ENCODE measurements at places on chromosomes 7 and 10. TPM values are rescaled to one million over a fixed set of nuclear protein-coding genes. Genes with fewer than 3 reads are reported as not detected.
A peak's percentile ranks its signal among the peaks of the same experiment; 100 is the strongest.

The ZSCAN25 gene
- total RNA-seq, result 34.8 TPM

- H3K4me3 ChIP-seq, result no peak overlapping the region
- no peaks in the 10 kb centered on the region for H3K27me3 ChIP-seq
- no peaks in the 10 kb centered on the region for H3K36me3 ChIP-seq
- DNase-seq, result no peak
- no peaks in the 10 kb centered on the region for H3K4me1 ChIP-seq
These were observed 408.7 kb upstream of the ADARB2 start for GRCh38 chr10:2145926-2146478.

The C10orf90 gene
- not detected for total RNA-seq

DNA sequence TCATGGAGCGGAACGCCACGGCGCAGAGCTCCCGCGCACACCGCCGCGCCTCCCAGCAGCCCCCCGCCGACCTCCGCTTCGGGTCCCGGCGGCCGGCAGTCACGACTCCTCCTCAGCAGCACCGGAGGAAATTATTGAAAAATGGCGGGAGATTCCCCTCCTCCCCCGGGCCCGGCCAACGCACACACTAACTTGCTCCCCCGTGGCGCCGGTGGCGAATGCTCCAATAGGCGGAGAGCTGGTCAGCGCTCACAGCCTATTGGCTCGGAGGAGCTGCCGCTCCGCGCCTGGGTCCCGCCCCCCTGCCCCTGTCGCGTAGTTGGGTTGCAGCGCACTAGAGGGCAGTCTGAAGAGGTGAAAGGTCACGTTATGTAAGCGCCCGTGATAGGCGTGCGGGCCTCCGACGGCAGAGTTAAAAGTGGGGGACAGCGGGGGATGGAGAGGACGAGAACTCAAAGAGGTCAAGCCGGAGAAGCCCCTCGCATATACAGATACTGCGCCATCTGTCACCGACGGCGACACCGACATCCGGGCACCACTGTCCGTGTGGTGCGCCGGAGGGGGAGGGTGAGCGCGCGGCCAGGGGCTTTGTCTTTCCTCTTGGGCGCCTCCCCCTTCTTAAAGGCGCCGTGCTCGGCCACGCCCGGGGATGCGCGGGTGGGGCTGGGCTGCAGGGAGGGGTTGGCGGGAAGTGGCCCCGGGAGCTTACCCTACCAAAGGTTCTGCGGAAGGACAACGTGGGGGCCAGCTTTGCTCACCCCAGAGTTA, at the start of gene BAZ1B:
BAZ1B (minus strand) TSS at position 189 of the 768 bp plus-strand sequence. CDS start 360 bp downstream, outside the sequence.
- H3K4me1 ChIP-seq, result peaks cover 62% of the 10 kb centered on the region
- no peaks in the 10 kb centered on the region for H3K27me3 ChIP-seq
- H3K36me3 ChIP-seq, result peaks cover 38% of the 10 kb centered on the region
- H3K27ac ChIP-seq, result peak within 1 kb of the TSS; percentile 100
- peak within 1 kb of the TSS; percentile 98 for H3K4me3 ChIP-seq

- H3K27me3 ChIP-seq, result no peaks in the 10 kb centered on the region
- no peaks in the 10 kb centered on the region for H3K36me3 ChIP-seq
- no peak for DNase-seq
- no peak overlapping the region for H3K27ac ChIP-seq
- no peak overlapping the region for H3K4me3 ChIP-seq
- no peaks in the 10 kb centered on the region for H3K4me1 ChIP-seq
These were observed 370.8 kb downstream of the EXOC4 start for GRCh38 chr7:133623721-133624120.

The CYP3A5 gene
- total RNA-seq, result not detected

The POM121C gene
- 82.5 TPM for total RNA-seq

DNA sequence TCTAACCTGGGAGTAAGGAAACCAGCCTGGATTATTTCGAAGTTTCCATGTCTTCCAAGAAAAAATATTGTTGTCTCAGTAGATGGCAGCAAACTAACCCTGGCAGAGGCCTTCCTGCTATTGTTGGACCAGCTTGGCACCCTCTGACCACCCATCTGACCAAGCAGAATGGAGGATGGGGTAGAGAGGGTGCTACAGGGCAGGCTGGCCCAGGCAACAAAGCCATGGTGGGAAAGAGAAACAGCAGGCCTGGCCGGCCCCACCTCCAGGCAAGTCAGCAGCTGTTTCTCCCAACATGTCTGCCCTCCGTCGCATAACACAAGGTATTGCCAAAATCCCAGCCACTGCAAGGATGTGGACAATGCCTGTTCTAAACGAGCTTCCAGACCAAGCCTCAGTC, 95.0 kb downstream of the FAM53B start:
- H3K4me1 ChIP-seq, result peaks cover 76% of the 10 kb centered on the region
- H3K27ac ChIP-seq, result peak overlapping the region; percentile 92
- H3K36me3 ChIP-seq, result peaks cover 19% of the 10 kb centered on the region
- no peak for DNase-seq
- no peaks in the 10 kb centered on the region for H3K27me3 ChIP-seq

DNA sequence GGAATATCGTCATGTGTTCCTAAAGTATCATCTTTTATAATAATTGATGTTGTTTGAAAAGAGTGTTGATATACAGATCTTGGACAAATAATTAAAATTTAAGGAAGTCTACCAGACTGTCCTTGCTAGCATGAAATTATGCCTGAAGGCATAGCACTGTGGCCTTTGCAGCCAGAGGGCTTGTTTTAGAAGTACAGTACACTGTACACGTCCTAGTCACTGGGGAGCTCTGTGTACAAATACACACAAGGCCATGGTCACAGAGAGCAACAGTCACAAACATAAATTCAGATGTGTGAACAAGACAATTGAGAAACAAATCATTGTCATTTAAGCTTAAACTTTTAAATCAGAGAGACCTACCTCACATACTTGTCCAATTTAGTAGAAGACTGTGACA, 133.0 kb downstream of the KIAA1217 start:
- no peak for DNase-seq
- H3K27ac ChIP-seq, result no peak overlapping the region
- no peak overlapping the region for H3K4me3 ChIP-seq
- H3K27me3 ChIP-seq, result no peaks in the 10 kb centered on the region
- no peaks in the 10 kb centered on the region for H3K36me3 ChIP-seq
- H3K4me1 ChIP-seq, result no peaks in the 10 kb centered on the region

The STRIP2 gene
- 6.6 TPM for total RNA-seq

DNA sequence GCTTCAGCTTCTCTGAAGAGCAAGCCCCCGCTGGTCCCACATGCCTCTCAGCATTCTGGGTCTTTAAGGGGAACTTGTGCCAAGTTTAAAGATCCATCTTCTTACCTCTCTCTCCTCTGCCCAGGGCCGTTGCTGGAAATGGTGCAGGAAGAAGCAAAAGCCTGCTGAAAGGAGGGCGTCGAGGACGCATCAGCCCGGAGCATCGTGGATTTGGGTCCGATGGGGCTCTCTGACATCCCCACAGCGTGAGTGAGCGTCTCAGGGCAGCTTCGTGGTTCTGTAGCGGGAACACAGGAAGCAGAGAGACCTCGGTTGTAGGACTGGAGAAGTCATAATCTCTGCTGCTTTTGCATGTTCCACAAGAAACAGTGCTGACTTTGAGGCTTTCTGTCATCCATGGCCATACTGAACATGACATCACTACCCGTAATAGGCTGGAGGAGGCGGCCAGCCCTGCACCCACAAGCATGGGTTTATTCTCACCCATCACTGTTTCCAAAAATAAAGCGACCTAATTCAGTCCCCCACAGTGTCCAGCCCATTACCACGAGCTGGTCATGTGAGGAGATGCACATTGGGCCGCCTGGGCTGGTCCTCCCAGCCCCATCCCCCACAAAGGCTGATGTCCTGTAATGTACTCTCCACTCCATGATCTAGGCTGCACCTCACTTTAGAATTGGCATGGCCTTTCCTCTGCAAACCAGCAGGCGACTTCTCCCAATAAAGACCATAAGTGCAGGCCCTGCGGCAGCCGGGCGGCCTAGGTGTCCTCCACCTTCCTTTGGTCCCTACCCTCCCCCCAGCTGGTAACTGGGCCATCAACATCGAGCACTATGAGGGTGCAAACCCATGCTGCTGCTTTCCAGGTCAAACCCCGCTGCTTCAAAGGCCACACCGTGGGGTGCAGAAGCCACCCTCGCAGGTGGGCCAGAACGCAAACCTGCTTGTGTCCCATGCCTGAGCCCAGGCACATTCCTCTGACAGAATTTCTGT, 276.9 kb downstream of the TNS3 start:
- H3K36me3 ChIP-seq, result no peaks in the 10 kb centered on the region
- DNase-seq, result no peak
- no peak overlapping the region for H3K27ac ChIP-seq
- no peaks in the 10 kb centered on the region for H3K27me3 ChIP-seq
- H3K4me1 ChIP-seq, result no peaks in the 10 kb centered on the region

DNA sequence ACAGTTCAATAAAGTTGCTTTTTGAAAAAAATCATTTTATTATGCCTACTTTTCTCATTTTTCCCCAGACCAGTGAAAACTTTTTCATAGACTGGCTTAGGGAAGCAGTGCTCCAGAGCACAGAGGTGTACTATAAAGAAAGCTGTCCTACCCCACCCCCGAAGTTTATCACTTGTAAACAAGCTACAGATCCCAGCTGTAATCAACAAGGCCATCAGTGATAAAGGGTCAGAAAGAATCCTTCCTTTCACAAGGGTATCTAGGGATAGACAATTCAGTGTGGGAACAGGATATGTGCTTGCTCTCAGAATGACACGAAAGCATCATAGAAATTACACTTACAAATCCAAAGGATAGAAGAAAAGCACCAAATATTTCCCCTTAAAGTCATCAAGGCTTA, 4.5 kb downstream of the PRDX3 start:
- no peak for DNase-seq
- H3K36me3 ChIP-seq, result peaks cover 58% of the 10 kb centered on the region
- H3K27ac ChIP-seq, result no peak overlapping the region
- H3K27me3 ChIP-seq, result no peaks in the 10 kb centered on the region

- DNase-seq, result no peak
- H3K4me1 ChIP-seq, result peaks cover 5% of the 10 kb centered on the region
These were observed 18.6 kb upstream of the ASCC1 start for GRCh38 chr10:72234560-72235095.

GRCh38 chr7:127768241-127768640, 116.2 kb downstream of the SND1 start:
- no peaks in the 10 kb centered on the region for H3K27me3 ChIP-seq
- H3K4me1 ChIP-seq, result peaks cover 20% of the 10 kb centered on the region
- H3K36me3 ChIP-seq, result peaks cover 29% of the 10 kb centered on the region

DNA sequence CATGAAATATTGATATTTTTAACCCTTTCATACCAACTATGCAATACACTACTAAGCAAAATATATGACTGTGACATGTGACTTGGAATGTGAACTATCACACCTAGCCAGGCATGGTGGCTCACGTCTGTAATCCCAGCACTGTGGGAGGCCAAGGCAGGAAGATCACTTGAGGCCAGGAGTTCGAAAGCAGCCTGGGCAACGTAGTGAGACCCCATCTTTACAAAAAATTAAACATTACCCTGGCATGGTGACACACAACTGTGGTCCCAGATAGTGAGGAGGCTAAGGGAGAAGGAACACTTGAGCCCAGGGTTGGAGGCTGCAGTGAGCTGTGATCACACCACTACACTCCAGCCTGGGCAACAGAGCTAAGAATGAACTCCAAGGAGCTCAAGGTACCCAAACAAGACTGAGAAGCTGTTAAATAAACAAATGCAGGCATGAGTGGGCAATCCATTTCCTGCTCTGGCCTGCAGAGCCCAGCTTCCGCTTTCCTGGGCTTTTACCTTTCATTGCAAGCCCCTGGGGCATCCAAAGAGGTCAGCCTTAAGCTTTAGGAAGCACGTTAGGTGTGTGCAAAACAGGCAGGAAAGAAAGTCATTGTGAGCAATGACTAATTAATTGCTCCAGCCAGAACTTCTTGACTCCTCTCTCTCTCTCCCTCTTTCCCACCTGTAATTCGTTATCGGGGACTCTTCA, 162.1 kb upstream of the FOXK1 start:
- no peak overlapping the region for H3K4me3 ChIP-seq
- no peaks in the 10 kb centered on the region for H3K4me1 ChIP-seq
- H3K27ac ChIP-seq, result no peak overlapping the region
- no peaks in the 10 kb centered on the region for H3K36me3 ChIP-seq

The C10orf105 gene
- 1.1 TPM for total RNA-seq

The XRCC2 gene
- 15.3 TPM for total RNA-seq

The SPDYE11 gene
- not detected for total RNA-seq

- peak overlapping the region; percentile 27 for H3K4me3 ChIP-seq
- H3K27ac ChIP-seq, result no peak overlapping the region
- peaks cover 13% of the 10 kb centered on the region for H3K4me1 ChIP-seq
These were observed 101.0 kb upstream of the AGR3 start for GRCh38 chr7:16982640-16983350.

DNA sequence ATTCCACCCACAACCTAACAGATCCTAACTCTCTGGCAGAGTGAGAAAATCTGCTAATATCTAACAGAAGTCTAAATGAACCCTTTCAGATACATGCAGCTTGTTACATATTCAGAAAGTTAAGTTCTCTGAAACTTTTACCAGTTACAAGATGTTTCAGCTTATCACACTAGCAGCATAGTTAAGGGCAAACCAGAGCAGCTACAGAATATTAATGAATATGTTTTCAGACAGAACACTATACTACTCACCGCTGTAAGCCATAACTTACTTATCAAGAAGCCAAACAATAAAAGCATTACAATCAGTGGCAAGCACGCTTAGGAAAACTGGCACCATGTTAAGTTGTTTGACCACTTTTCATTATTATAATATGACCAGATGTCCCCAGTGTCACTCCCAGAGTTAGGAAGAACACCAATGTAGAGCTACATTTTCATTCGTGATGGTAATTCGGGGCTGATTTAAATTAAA, 2.7 kb downstream of the ITGB1 start:
- H3K27me3 ChIP-seq, result peaks cover 13% of the 10 kb centered on the region
- H3K27ac ChIP-seq, result no peak overlapping the region
- no peak for DNase-seq
- H3K4me1 ChIP-seq, result peaks cover 45% of the 10 kb centered on the region
- H3K4me3 ChIP-seq, result peak overlapping the region; percentile 16

The FAM25A gene
- not detected for total RNA-seq

DNA sequence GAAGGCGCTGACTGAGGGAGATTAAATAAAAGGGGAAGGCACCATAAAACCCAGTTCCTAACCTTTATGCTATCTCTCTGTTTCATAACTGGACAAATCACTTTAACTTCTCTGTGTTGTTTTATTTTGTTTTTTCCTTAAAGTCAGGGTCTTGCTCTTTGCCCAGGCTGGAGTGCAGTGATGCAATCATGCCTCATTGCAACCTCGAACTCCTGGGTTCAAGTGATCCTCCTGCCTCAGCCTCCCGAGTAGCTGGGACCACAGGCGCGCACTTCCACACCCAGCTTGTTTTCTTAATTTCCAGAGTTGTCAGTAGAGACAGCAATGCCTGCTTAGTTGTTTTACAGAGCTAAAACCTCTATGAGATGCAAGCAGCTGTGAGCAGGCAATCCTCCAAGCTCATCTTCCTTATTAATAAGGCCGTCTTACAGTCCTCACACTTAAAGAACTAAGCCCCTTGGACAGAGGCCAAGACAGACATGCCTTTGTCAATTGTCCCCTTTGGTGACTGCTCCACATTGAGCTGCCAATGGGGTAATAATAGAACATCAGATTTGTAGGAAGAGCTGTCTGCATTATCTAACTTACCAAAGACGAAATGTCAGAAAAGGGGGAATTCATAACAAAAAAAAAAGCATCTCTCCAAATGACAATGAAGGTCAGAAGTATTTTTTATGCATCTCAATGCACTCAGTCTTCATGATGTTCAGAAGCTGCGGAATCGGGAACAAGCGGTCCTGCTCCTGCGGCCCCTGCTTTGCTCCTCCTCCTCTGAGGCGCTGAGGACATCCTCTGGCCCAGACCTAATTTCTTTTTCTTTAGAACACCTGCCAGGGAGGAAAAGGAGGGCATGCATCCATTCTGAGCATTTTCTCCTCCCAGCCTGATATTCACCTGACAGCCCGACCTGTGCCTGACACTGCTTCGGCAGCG, 62.7 kb upstream of the RNF32 start:
- no peak overlapping the region for H3K27ac ChIP-seq
- H3K27me3 ChIP-seq, result peaks cover 17% of the 10 kb centered on the region
- H3K4me3 ChIP-seq, result no peak overlapping the region
- DNase-seq, result no peak
- no peaks in the 10 kb centered on the region for H3K36me3 ChIP-seq
- no peaks in the 10 kb centered on the region for H3K4me1 ChIP-seq

The RAPGEF5 gene
- total RNA-seq, result 0.63 TPM
